ENCODE measurements at places on chromosomes 1 and 21.

DNA sequence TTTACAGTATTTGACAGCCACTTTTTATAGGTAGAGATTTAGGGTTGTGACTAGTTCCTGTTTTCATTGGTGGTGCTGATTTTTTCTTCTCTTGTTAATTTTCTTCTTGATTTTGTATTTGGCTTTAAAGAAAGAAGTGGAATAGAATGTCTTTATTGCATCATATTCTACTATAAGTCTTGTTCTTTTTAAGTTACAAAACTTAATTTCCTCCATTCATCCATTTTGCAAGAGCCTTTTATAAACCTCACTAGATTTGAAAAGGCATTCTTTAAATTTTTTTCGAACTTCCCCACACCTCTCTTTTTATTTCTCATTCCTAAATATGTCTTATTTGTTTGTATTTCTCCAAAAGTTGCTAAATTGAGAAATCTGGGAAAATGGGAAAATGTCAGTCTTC, 1368.6 kb upstream of the ADGRL4 start:
- DNase-seq: no peak

- DNase-seq: no peak
These were observed 55.4 kb upstream of the SCYL3 start for GRCh38 chr1:169949139-169949538.

DNA sequence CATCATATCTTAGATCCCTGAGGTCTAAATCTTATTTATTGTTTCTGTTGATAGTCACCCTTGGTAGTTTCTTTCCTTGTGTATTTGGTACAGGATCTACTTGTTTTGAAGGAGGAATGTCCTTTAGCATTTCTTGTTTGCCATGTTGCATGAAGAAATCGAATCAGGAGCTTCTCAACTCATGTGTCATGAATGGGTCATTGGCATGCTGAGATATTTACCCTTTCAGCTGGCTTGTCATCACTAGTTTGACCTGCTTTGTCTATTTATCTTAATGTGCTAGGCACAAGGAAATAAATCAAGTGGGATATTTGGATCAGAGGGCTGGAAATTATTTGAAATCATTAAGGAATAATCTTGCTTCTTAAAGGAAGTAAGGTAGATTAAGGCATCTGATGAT, 23.8 kb downstream of the THEM4 start:
- DNase-seq: no peak

GRCh38 chr1:212561501-212561931, 47.0 kb upstream of the ATF3 start:
- DNase-seq: no peak

GRCh38 chr1:66154394-66154793, 361.7 kb downstream of the PDE4B start:
- no peak for DNase-seq

- no peak for DNase-seq
These were observed 33.8 kb downstream of the STPG1 start for GRCh38 chr1:24379733-24380315.

- no peak for DNase-seq
These were observed 8.0 kb downstream of the RGS4 start for GRCh38 chr1:163076981-163077761.

DNA sequence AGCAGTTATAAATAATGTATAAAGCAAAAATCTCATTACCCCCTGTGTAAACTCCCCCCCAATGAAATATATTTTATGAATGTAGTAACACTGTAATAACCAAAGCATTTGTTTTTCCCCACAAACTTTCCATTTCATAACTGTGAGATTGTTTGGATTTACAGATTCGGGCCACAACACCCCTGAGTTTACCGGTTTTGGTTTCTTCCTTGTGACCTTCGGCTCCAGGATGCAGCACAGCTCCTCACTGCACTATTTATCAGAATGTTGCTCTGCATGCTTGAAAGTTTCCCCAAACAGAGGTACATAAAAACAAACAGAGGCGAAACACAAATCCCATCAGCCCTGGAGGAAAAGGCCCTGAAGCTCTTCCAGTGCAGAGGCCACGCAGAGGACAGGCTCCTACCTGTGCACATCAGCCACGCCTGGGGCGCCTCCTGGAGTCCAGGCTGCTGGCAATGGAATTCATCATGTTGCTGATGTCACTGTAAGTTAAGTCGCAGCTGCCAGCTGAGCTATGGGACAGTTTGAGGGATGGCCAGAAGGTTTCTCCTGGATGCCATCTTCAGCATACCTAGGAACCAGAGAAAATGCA, 122.0 kb downstream of the LMO4 start:
- DNase-seq: no peak

GRCh38 chr1:31714442-31715086, 10.7 kb upstream of the COL16A1 start:
- peak; percentile 42 for DNase-seq

DNA sequence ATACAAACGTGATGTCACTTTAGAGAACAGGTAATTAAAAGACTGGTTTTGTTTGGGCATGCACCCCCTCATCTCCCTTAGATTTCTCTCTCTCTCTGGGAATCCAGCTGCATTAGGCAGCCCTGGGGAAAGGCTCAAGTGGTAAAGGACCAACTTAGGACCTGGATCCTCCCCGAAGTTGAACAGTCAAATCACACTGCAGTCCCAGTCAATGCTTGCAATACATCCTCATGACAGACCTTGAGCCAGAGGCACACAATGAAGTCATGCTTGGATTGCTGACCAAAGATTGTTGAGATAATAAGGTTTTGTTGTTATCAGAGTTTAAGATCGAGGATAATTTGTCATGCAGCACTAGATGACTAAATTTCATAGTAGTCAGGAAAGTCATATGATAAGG, 1285.8 kb upstream of the NCAM2 start:
- DNase-seq: no peak

DNA sequence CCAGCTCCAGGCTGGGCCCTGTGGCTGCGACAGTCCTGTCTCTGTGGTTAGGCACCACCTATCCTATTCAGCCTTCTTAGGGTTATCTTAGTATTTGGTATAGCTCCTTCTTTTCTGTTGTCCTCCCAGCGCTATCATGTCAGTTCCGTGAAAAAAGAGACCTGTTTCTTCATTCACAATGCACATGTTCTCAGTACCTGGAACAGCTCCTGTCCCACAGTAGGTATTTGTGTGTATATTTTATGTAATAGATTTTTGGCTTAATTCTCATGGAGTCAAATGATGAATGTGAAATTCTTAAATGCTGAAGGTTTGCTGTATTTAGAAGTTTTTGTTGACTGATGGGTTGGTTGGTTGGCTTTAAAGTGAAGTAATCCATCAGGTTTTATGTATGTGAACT, 279.7 kb downstream of the ST6GALNAC3 start:
- DNase-seq: no peak

GRCh38 chr21:40146216-40146837, 279.1 kb downstream of the PCP4 start:
- peak; percentile 95 for DNase-seq

DNA sequence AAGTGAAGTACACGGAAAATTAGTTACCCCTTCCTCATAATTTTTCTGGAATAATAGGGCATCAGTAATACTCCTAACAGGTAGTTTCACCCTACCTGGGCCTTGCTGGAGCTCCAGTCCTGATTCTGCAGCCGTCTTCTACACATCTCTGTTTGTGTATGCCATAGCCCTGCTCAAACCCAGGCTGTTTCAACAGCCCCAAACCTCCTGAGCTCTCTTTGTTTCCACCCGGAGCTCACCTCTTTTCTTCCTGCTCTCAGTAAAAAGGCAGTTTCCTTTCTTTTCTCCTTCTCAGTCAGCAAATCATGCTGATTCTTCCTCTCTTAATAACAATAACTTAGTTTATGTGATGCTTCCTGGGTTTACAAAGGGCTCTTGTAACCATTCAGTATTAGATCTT, 355.1 kb upstream of the RUNX1 start:
- no peak for DNase-seq

GRCh38 chr1:230899841-230900251, 31.5 kb upstream of the C1orf198 start:
- DNase-seq: no peak

GRCh38 chr1:192530254-192530653, 45.3 kb upstream of the RGS1 start:
- DNase-seq: no peak

GRCh38 chr1:243786531-243786930, 63.5 kb downstream of the AKT3 start:
- no peak for DNase-seq

DNA sequence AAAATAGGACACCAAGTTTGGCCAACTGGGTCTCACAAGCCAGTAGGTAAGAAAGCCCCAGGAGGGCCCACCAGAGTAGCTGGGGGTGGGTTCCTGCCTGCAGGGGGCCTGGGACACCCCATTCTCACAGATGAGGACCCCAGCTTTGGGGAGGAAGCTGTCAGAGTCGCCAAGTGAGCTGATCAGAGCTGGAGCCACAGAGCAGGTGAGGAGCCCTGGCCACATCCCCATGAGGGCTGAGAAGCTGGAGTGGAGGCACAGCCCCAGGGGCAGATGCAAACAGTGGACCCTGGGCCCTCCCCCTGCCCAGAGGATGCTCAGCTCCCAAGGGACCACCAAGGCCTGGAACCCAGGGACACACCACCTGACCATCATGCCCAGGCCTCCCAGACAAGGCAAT, 8.6 kb upstream of the ZNF670 start:
- DNase-seq: no peak

DNA sequence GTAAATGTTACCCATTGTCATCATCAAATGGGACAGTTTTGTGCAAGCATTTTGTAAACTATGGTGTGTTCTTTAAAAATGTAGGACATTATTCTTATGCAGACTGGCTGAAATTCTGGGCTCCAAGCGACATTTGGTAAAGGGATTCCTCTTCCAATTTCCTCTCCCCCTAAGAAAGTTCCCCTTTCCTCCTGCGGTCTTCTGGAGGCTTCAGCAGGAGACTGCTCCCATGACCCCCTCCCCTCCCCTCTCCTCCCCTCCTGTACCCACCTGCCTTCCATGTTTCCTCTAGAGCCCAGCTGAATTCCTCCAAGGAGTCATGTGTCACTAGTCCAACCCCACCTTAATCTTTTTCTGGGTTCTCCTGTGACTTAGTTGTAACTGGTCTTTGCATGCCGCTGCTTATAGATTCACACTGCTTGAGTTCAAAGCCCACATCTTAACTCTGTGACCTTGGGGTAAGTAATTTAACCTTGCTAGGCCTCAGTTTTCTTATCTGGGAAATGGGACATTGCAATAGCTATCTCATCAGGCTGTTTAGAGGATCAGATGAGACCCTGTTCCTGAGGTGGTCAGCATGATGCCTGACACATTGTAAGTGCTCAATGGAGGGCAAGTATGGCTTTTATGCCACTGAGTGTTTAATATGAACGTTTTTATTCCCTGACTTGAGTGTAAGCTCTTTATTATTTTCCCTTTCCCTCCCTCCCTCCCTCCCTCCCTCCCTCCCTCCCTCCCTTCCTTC, 69.9 kb upstream of the WDR26 start:
- DNase-seq: no peak

GRCh38 chr21:33655588-33656221, 13.4 kb downstream of the ITSN1 start:
- DNase-seq: no peak

GRCh38 chr1:175176246-175176645, 16.3 kb downstream of the KIAA0040 start:
- no peak for DNase-seq

GRCh38 chr21:38300141-38300578, 43.4 kb downstream of the KCNJ15 start:
- no peak for DNase-seq

DNA sequence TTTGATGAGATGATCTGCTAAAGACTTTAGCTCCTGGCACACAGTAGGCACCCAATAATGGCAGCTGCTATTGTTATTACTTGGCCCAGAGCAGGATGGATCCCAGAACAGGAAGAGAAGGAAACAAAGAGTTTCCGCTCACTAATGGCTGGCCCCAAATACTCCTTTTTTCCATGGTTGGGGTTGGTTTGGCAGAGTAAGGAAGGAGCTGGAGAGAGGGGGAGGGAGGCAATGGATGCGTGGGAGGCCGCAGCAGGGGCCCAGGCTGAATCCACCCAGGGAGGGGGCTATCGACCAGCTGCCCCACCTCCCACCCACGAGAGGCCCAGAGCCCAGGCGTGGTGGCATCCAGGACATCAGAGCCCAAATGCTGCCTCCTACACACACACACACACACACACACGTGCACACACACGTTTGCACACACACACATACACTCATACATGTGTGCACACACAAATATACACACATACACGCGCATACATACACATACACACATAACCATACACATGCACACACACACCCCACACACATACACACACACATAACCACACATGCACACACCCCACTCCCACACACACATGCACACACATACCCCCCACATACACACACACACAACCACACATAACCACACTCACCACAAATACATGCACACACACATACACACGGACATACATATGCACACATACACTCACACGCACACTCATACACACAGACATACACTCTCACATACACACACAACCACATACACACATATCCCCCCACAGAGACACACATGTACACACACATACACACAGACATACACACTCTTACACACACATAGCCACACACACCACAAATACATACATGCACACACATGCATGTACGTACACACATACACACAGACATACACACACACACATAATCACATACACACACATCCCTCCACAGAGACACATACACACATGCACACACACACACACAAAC, 25.2 kb downstream of the C1QB start:
- no peak for DNase-seq

GRCh38 chr1:64597113-64597512, 127.2 kb downstream of the CACHD1 start:
- DNase-seq: no peak

DNA sequence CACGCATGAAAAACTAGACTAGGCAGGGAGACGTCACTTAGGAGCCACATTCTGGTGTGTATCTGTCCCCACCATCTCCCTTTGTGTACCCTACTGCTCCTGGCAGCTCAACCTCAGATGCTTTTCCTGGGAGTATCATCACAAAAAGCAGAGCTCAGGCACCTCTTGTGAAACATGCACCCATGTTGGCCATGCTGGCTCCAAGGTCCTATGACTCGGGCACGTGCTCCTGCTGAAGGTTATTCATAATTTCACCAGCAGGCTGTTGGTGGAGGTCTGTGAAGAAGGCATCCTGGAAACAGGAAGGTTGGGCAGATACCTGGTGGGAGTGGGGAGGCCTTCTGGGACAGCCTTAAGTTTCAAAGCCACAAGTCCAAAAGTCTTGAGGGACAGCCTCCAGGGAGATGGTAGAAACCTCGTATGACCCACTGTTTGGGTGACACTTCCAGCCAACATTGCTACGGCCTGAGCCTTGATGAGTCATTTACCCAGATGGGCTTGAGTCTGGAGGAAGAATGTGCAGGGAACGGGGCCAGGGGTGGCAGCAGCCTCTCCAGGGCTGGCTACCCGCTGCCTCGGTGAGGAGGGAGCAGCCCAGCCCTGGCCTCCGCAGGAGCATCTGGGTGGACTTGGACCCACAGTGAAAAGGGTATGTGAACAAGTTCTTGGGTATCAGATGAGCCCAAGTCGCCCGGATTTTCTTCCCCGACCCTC, 75.8 kb downstream of the PGBD5 start:
- DNase-seq: no peak

- DNase-seq: no peak
These were observed 44.2 kb downstream of the KLHL20 start for GRCh38 chr1:173758980-173759379.
